ENCODE measurements at places on chromosomes 2 and 18.

GRCh38 chr2:10978090-10978670 lies 66.4 kb downstream of the KCNF1 start:
- DNase-seq = no peak

GRCh38 chr18:12597760-12598159 lies 60.1 kb downstream of the SPIRE1 start:
- no peak for DNase-seq

- DNase-seq = peak; percentile 26
These were observed 203.3 kb downstream of the TCF4 start for GRCh38 chr18:55384551-55385275.

- DNase-seq = no peak
These were observed 239.1 kb downstream of the MTX2 start for GRCh38 chr2:176508374-176508773.

- peak; percentile 54 for DNase-seq
These were observed 9.8 kb upstream of the MREG start for GRCh38 chr2:216023055-216023648.

GRCh38 chr2:235561450-235561849 lies 67.6 kb downstream of the AGAP1 start:
- no peak for DNase-seq
